ENCODE measurements at places on chromosomes 13 and 19.

GRCh38 chr13:100515410-100515800 lies 73.2 kb downstream of the GGACT start:
- DNase-seq: no peak

- DNase-seq: no peak
Measured at GRCh38 chr19:41853344-41853743, 6.7 kb upstream of the RPS19 start.

GRCh38 chr13:43478211-43478610 lies 308.6 kb downstream of the ENOX1 start:
- DNase-seq: no peak

GRCh38 chr13:29436291-29436690 lies 159.2 kb downstream of the SLC7A1 start:
- DNase-seq: no peak

GRCh38 chr13:112669881-112670499 lies 19.8 kb upstream of the ATP11A start:
- no peak for DNase-seq

- peak; percentile 10 for DNase-seq
Measured at GRCh38 chr13:39998166-39998565, 342.7 kb downstream of the COG6 start.

- DNase-seq: no peak
Measured at GRCh38 chr13:36913463-36913862, 6.6 kb downstream of the SMAD9 start.

- no peak for DNase-seq
Measured at GRCh38 chr19:58400316-58400915, 5.0 kb downstream of the RNF225 start.

- peak; percentile 57 for DNase-seq
Measured at GRCh38 chr19:12872941-12873890, 8.0 kb downstream of the DNASE2 start.

DNA sequence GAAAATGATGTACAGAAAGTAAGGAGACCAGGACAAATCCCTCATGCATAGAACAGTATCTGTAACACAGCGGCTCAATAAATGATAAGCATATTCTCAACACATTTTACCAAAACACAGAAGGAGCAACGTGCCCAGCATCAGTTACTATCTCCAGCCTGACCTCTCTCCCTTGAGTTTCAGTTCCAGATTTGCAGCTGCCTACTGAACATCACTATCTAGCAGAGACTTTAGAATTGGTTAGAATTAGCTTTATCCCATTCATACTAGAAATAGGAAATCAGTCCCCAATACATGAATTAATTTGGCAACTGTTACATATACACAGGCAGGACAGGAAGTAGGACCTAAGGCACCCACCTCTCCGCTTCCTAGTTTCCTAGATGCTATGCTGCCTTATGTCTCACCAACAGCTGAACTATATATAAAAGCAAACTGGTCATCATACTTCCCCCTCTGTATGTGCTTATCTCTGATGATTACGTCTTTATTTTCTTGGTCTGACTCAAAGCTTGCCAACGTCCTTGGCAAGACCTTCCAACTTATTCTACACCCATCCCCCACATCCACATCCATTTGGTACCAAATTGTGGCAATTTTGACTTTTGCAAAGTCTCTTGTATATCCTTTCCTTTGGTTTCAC lies 61.1 kb downstream of the SACS start:
- no peak for DNase-seq

GRCh38 chr19:47514869-47515588 lies at the start of gene NAPA:
TSS of gene NAPA (minus strand) at chr19:47515063. CDS start at chr19:47514940, 123 bp downstream.
- peak; percentile 100 for DNase-seq

GRCh38 chr13:77853703-77854102 lies 64.9 kb downstream of the EDNRB start:
- DNase-seq: no peak

DNA sequence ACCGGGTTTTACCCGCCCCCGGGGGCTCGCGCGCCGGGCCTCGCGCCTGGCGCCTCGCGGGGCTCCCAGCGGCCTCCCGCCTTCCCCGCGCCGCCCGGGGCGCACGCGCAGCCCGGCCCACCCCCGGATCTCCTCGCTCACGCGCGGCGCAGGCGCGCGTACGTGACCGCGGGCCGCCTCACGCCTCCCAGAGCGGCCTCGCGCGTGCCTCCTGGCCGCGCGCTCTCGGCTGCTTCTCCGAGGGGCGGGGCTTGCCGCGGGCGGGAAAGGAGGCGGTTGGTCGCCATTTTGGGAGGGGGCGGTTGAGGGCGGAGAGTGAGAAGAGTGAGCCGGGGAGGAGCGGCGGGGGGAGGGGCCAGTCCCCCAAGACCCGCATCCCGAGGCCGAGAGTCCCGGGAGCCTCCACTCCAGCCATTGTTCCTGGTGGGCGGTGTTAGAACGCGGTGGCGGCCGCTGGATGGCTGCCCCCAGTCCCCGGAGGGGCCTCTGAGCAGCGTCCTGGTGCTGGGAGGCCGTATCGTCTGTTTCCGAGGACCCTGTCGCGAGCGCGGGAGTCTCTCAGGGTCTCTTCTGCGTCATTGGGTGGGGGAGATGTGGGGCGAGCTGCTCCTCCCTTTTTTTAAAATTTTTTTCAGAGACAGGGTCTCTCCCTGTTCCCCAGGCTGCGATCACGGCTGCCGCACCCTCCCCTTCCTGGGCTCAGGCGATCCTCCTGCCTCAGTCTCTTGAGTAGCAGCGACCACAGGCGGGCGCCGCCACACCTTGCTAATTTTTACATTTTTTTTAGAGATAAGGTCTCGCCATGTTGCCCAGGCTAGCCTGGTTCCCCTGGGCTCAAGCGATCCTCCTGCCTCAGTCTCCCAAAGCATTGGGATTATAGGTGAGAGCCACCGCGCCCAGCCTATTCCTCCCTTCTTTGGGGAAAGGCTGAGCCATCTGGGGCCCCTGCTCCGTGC lies at the start of gene ZNF541:
TSS of gene ZNF541 (minus strand) at position 78 of the 956 bp plus-strand sequence. CDS start 17,292 bp downstream, outside the sequence.
- peak; percentile 85 for DNase-seq

DNA sequence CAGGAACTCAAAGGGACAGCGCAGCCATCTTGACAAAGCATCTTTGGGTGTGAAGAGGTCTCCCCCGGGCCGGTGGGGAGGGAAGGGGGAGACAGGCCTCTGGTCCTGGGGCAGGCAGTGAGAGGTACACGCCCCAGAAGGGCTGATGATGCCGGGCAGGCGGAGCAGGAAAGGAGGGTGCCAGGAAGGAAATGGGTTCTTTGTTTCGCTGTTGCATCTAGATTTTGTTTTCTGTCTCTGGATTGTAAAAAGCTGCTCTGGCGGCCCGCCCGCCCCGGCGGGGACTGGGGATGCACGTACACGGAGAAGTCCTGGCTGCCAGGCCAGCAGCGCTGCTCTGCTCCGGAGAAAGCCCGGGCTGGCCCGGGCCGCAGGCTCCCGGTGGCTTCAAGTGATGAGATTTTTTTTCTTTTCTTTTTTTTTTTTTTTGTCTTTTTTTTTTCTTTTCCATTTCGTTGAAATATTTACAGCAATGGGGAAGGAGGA lies 13.2 kb upstream of the ASF1B start:
- peak; percentile 62 for DNase-seq

DNA sequence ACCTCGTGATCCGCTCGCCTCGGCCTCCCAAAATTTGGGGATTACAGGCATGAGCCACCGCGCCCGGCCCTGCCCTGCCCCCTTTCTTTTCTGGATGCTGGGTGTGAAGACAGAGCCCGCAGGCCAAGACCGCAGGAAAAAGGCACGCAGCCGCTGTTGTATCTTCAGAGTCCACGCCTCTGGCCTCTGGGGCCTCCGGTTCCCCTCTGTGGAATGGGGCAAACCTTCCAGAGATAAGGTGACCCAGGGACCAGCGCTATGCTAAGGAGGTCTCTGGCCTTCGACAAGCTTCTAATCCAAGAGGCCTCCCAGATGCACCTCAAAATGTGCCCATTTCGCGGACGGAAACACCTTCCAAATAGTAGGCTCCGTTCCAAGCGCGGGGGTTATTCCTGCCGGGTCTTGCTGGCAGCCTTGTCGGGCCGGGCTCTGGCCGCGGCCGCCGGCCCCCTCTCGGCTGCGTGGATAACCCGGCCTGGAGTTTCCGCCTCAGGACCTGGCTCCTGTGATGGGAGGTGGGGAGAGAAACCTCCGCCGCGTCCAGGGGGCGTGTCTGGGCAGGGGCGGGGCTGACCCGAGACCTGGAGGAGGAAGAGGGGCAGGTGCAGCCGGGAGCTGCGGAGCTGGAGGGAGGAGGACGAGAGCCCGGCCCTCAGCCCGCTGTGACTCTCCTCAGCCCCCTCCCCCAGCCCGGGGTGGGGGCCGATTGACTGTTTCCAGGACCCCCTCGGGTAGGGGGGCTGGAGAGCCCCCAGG lies 13.1 kb downstream of the TJP3 start:
- DNase-seq: peak; percentile 90

GRCh38 chr13:20272104-20272503 lies 40.0 kb upstream of the GJB6 start:
- no peak for DNase-seq

DNA sequence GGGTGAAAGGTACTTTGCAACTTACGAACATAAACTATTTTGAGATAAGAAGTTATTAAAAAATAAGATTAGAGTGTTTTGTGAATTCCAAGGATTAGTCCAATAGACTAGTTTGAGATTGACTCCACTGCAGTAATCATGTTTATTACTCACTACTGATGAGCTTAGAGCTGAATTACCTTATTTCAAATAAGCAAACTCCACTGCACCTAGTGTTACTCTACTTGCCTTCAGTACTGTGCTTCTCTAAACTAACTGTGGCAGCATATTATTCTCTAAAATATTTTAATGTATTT lies 111.7 kb downstream of the MIPEP start:
- DNase-seq: no peak

DNA sequence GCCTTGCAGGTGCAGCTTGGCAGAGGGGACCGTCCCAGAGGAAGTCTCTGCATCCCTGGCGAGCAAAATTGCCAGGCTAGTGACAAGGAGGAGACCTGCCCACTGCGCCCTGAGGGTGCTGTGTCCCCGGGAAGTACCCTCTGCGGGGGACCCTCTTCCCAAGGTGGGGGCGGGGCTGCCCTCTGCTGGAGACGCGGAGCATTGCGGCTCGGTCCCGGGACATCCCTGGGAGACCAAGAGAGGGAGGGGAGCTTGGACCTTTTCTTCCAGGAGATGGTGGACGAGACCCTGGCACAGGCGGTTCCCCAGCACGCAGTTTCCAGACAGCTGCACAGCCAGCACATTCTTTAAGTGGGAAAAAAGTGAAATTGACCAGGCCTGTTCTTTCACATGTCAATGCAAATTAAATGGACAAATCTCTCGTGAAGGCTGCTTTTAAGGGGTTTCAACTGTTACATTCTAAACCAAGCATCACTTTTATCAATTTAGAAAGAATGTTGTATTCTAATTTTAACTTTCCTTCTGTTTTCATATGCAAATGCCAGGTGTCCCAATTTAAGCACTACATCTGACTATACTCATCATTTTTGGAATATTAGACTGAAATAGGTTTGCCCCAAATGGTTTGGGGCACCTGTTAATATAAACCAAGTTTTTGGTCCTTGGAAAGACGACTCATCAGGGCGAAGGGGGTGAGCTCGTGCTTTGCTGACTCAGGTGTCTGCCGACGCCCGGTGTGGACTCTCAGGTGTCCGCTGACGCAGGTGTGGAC lies 60.7 kb downstream of the MCF2L start:
- DNase-seq: peak; percentile 32

DNA sequence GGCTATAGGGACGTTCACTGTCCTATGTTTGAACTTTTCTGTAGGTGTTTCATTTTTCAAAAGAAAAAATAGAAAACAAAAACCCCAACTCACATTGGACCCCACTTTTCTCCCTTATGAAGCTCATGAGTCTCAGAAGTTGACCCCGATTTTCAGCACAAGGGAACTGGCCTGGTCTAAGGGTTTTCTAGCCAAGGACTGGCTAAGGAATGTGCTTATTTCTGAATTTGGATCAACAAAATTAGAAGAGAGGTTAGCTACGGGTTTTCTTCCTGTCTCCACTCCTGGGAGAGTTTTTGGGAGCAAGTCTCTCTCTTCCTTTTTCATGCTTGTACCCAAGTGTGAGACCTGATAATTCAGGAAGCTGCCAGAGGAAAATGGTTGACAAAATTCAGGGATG lies 453.2 kb downstream of the KLF12 start:
- no peak for DNase-seq

GRCh38 chr13:78736142-78736541 lies 77.2 kb upstream of the OBI1 start:
- no peak for DNase-seq

DNA sequence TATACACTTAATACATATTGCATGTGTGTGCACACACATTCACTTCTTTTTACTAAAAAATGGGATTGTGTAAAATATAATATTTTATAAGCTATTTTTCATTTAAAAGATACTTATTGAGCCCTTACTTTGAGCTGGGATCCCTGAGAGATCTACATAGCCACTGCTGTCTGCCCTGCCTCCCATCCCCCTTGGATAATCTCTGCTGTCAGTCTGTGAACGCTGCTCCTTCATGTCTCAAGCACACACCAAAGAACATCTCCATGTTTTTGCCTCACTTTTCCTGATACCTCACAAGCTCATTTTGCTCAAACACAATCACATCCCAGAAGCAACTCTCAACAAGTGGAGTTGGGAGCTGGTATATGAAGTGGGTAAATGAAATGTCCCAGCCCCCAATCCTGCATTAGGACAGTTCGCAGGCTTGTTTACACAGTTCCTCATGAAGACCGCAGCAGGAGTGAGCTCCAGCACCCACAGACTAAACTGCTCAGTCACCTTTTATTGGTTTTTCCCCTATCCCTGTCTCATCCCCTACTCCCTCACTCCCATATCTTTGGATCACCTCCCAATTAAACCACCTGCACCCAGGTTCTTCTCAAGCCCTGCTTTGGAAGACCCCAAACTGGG lies 108.3 kb upstream of the FRY start:
- no peak for DNase-seq

GRCh38 chr19:1233115-1233667 lies 4.6 kb downstream of the CBARP start:
- no peak for DNase-seq

- no peak for DNase-seq
Measured at GRCh38 chr13:111971891-111972780, 94.8 kb upstream of the SOX1 start.

- no peak for DNase-seq
Measured at GRCh38 chr13:44930963-44931623, 58.2 kb downstream of the NUFIP1 start.

- no peak for DNase-seq
Measured at GRCh38 chr13:61727767-61728166, 312.1 kb upstream of the PCDH20 start.

DNA sequence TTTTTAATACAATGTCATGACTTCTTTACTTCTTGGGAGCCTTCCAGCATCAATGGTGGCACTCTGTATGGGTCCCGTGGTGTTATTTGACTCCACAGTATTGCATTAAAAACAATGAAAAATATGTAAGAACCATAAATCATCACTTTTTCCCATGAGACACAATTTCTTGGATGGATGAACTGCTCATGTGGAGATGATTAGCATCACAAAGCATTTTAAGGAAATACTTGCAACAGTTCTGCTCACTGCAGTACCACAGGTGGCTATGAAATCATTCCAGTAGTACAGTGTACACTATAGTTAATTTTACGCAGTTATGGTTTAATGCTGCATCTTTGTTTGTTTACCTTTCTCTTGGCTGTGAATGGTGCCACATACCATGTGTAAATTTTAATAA lies 37.2 kb upstream of the C1QTNF9B start:
- no peak for DNase-seq

- peak; percentile 61 for DNase-seq
Measured at GRCh38 chr13:113758651-113759524, at the start of gene TMEM255B. TSS of gene TMEM255B (plus strand) at chr13:113759226. CDS start at chr13:113759270, 44 bp downstream.
